Stomach (tissue), 19 donors: ENCODE measurements at places on chromosomes 5 and 9. TPM values are rescaled to one million over a fixed set of nuclear protein-coding genes. Genes with fewer than 3 reads are reported as not detected.

GRCh38 chr5:122985006-122985700, 51.4 kb downstream of the PPIC start:
- no peak for DNase-seq

Gene BHMT
- 2.6 TPM for polyA plus RNA-seq

- no peak for DNase-seq
These were observed 42.5 kb downstream of the PRRC2B start for GRCh38 chr9:131436376-131436775.

Gene UBE2QL1
- polyA plus RNA-seq = 0.95 TPM

Gene FOXD4L5
- polyA plus RNA-seq = not detected

DNA sequence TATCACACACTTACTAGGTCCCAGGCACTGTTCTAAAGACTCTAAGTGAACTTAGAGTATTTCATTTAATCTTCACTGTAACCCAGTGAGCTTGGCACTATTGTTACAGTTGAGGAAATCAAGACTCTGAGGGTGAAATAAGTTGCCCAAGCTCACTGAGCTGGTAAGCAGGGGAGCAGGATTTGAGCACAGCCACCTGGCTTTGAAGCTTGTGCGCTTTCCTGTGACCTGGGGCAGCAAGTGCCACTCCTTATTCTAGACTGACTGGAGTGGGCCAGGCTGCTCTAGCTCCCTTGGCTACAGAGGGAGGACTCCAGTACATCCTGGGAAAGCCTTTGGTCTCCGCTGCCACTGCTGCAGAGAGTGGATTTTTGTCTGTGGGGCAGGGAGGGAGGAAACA, 50.0 kb downstream of the RGS3 start:
- DNase-seq = no peak

GRCh38 chr9:101032426-101032825, 3.9 kb downstream of the PLPPR1 start:
- DNase-seq = no peak

- DNase-seq = no peak
These were observed 198.7 kb downstream of the NR2F1-AS1 start for GRCh38 chr5:93382188-93382825.
